H1 (cell line): ENCODE measurements at places on chromosomes 6 and 20.
A peak's percentile ranks its signal among the peaks of the same experiment; 100 is the strongest.

- DNase-seq: no peak
These were observed 78.9 kb downstream of the ELOVL5 start for GRCh38 chr6:53269827-53270226.

- DNase-seq: no peak
These were observed 9.3 kb upstream of the C2 start for GRCh38 chr6:31918069-31918720.

GRCh38 chr6:6750594-6751265, 162.2 kb downstream of the LY86 start:
- DNase-seq: no peak

DNA sequence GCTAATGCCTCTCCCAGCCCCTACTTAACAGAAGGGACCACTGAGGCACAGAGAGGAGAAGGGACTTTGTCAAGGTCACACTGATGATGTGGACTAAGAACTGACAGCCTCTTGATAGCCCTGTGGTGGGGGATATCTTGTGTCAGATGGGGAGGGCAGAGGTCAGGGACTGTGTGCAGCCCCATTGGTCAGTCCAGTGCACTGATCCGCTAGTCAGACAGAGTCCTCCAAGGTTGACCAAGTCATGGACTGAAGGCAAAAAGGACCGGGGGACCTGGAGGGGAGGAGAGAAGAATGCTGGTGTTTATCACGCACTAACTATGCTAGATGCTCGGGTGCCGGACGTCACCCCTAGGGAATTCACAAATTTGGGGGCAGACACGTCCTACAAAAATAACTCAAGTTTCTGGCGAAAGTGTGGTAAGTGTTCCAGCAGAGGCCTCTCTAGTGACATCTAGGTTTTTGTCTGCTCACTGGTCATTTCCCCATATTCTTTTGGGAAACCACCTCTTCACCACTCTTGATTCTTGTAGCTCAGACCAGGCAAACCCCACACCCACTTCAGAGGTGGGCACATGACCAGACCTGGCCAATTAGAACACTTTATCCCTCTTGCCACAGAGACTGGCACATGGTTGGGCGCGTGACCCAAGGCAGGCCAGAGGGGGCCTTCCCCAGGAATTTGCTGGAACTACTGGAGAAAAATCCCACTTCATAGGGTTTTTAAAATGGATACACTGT, 21.0 kb downstream of the TCF15 start:
- peak; percentile 54 for DNase-seq

- DNase-seq: no peak
These were observed 423 bp downstream of the PACRG start for GRCh38 chr6:162728197-162728596.

GRCh38 chr6:116452531-116452930, 8.6 kb upstream of the CALHM6 start:
- DNase-seq: no peak

DNA sequence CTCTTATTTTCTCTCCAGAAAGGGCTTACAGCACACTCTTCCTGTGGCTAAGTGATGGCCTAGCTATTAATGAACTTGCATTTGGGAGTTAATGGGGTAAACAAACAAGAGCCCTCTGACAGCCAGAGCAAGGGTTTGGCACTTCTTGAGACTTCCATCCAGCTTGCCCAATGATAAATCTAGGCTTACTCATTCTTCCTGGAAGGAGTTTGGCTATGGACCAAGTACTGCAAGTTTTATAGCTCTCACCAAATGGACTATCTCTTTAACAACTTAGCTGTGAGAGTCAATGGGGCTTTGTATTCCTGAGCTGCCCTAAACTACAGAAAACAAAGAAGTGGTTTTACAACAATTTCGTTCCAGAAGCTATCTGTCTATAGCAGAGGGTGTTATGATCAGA, 16.7 kb upstream of the PI3 start:
- DNase-seq: no peak

DNA sequence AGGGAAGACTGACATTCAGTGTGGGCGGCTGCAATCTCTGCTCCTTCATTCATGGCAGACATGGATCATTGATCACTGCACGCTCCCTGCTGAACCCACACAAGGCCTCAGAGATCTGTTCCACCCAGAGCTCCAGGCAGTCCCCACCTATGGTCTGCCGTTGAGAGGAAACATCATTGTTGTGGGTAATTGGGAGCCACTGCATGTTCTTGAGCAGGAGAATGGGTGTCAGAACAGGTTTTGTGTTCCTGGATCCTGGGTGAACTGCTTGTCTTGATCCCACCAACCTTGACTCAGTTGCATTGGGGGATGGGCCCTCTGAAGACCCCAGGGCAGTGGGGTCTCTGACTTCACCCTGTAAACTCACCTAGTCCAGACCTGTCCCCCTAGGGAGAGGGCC, 23.1 kb upstream of the CCDC167 start:
- DNase-seq: no peak

DNA sequence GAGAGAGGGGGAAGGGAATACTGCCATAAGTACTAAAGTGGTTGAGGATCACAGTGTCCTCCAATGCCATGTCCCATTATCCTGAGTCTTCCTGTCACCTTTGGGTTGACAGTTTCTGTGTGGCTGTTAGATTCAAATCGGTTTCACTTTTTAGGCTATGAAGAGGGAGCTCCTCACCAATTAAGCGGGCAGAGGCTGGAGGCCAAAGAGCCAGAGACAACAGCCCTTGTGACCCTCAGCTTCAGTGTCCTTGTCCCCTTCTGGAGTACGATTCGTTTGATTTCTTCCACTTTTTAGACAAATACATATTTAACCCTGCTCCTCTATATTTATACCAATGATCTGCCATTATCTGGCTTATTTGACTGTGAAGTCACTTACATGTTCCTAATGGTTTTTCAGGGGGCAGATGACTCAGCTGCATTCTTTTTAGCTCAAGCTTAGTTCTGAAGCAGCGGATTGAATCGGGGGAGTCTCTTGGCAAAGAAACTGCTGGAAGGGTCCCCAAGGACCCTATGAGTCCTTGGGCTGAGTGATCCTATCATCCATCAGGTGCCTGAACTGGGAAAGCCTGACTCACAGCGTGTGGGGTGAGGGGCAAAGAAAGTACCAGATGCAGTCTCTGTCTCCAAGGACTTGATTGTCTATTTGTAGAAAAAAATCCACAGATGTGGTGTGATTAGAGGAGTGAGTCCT, 18.2 kb downstream of the FERMT1 start:
- DNase-seq: no peak

- DNase-seq: no peak
These were observed 218.2 kb downstream of the ZDHHC14 start for GRCh38 chr6:157599191-157599590.

DNA sequence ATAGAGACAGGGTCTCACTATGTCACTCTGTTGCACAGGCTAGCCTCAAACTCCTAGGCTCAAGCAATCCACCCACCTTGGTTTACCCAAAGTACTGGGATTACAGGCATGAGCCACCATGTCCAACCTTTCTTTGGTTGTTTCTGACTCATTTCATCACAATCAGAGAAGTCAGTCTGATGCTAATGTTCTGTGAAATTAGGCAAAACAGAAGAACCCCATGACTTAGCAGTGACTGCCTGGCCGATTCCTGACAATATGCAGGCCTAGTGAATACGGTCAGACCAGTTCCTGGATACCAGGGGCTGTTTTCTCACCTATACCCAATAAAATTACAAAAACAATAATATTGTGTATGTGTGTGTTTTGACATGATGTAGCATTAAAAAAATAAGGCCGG, 58.8 kb upstream of the BTN3A2 start:
- no peak for DNase-seq

DNA sequence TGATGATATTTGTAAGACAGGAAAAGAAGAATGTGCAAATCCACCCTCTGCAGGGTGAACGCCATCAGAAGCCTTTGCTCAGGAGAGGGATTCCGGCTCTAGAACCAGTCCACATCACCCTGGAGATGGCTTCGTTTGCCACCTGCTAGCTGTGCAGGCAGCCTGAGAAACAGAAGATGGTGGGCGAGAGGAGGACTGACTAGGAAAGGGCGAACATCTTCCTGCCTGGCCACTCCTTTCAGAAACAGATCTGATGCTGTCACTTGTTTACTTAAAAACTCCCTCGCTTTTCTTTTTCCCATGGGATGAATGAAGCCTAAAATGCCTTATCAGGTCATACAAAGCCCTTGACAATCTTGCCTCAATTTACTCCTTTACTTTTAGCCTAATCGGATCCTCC, 1.2 kb downstream of the PTPRA start:
- DNase-seq: no peak

GRCh38 chr6:30211899-30212298, 1.3 kb downstream of the TRIM26 start:
- no peak for DNase-seq

- DNase-seq: no peak
These were observed 525 bp downstream of the NCOA7 start for GRCh38 chr6:125791151-125791819.

DNA sequence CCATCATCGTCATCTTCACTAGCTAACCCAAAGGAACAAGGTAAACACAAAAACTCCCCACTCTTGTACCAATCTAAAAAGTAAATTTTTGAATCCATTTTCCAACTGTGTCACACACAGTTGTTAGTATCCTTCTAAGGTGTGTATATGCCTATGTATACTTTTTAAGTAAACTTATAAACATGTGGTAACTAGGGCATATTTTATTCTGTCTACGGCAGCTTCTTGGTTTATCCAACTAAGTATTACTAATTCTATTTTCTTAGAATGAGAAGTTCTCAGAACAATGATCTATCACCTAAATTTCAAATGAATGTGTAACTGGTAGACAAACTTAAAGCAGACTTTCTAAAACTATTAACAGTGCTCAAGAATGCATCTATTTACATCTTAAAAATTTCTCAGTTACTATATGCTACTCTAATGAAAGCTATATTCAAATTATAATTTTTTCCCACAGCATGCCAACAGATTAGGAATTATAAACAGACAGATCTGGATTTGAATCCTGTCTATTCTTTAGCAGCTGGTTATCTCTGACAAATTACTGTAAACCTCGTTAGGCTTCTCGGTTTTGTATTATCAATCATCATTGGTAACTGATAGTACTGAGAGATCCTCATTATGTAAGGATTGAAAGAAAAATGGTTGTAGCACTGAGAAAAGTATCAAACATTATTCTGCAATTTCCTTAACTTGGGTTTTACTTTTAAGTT, 1.8 kb upstream of the PLN start:
- no peak for DNase-seq

DNA sequence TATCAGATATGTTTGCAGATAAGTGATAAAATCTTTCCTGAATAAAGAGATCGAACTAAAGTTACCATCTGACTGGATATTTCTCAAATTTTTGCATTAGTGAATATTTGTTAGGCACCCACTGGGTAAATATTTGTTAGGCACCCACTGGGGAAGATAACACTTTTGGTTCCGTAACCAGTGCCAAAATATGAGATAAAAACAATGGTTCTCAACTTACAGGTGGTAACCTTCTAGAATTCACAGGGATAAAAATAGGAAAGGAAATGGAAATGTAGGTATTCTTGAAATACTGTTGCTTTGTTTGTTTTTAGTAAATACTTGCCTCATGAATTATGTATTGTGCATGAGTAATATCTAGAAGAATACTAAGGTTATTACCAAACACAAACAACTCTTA, 245.0 kb upstream of the KHDRBS2 start:
- no peak for DNase-seq

GRCh38 chr6:75204217-75204958, 1.5 kb downstream of the COL12A1 start:
- no peak for DNase-seq

- DNase-seq: no peak
These were observed 2.7 kb upstream of the HACE1 start for GRCh38 chr6:104862456-104862855.

DNA sequence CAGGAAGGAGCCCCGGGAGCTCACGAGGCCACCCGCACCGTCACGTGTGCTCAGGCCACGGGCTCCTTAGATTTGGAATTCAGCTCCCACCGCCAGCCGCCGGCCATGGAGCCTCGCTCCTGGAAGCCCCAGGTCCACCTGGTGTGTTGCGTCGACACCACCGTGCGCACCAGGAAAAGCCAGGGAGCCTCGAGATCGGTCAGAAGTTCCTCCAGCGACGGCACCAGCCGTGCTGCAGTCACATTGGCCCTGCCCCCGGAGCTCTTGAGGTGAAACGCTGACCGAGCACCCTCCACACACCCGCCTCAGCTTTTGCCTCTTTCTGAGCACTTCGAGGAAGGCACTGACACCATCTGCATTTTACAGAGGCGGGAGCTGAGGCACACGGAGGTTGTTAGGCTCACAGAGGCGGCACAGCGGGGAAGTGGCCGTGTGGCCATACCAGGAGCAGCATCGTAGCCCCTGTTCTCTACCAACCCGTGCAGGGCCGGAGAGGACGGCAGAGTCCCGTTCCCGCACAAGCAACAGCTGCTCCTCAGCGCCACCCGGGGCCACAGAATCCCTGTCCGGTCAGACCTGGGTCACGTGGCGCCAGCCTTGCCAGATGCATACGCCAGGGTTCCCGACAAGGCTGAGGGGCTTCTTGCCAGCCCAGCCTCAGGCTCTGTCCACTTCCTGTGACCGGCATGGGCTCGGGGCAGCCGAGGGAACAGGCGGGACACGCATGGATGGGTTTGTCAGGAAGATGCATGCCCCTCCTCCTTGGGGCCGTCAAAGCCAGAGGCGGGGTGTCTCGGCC, 7.6 kb downstream of the NKAIN4 start:
- no peak for DNase-seq

GRCh38 chr6:137666202-137666774, 172.1 kb upstream of the OLIG3 start:
- no peak for DNase-seq

DNA sequence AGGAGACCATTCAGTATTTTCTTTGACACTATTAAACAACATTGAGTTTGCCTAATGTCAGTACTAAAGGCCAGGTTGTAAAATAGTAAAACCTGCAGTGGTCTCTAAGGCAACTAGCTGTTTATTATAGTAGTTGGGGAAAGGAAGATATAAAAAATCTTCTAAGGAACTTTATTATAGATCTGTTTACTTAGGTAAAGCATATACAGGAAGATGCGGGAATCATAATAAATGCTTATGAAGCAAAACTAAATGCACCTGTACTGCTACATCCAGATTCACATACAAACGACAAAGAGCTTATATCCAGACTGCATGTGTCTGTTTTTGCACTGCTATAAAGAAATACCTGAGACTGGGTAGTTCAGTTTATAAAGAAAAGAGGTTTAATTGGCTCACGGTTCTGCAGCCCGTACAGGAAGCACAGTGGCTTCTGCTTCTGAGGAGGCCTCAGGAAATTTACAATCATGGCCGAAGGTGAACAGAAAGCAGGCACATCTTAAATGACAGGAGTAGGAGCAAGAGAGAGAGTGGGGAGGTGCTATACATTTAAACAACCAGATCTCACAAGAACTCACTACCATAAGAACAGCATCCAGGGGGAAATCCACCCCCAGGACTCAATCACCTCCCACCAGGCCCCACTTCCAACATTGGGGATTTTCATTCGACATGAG, 8.7 kb upstream of the TRIM39 start:
- no peak for DNase-seq

GRCh38 chr6:82245376-82245775, 2.2 kb downstream of the IBTK start:
- no peak for DNase-seq

- no peak for DNase-seq
These were observed 492.1 kb downstream of the MAFB start for GRCh38 chr20:40196846-40197436.

- DNase-seq: no peak
These were observed 5.4 kb downstream of the ACSS1 start for GRCh38 chr20:25052255-25053194.

- DNase-seq: no peak
These were observed 15.7 kb upstream of the REPS1 start for GRCh38 chr6:139003751-139004150.
